ENCODE measurements at places on chromosomes 11 and 22.

DNA sequence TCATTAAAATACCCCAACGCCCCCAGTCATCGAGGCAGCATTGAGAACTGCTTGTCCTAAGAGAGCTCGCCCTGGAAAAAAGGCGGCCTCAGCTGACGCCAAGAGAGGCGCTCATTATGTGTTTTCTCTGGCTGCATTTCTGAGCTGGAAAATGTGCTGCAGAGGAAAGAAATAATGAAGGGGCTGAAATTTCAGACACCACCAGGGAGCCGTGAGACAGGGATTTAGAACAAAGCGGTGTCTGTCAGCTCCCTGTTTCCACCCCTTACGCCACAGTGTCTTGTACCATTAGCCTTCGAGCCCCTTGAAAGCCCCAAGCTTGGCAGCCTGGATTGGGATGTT lies 14.4 kb downstream of the USH1C start:
- DNase-seq: no peak

DNA sequence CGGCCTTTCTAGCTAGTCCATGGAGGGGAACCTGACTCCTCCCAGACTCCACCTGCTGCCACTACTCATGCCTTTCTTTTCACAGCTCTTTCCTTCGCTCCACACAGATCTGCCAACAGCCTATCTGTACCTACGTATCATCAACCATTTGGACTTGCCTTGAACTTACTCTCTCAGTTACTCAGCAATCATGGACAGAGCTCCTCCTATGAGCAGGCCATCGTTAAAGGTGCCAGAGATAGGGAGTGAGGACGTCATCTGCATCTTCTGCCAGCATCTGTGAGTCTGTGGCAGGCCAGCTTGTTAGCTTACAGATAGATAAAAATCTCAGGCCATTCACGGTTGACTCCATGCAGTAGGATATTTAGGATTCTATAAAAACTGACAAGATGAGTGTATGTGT lies 162.9 kb upstream of the ZBED5 start:
- no peak for DNase-seq

- DNase-seq: peak; percentile 27
Measured at GRCh38 chr22:35660291-35661127, 12.3 kb downstream of the APOL6 start.

DNA sequence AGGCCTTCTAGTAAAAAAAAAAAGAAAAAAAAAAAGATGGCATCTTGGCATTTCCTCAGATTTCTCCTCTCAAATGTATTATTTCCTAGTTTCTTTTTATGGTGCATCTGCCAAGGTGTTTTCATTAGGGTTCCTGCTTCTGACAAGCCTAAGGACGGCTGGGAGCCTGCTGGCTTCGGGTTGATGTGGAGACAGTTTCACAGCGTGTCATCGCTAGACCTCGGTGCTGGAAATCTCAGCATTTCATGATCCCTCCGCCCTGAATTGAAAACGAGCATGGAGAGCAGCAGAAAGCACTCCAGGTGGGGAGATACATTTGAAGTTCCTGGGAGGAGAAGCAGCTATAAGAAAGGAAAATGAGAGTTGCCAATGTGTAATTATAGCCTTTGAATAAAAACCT lies 283.9 kb upstream of the CNTN5 start:
- no peak for DNase-seq

GRCh38 chr11:111449696-111450479 lies 62.3 kb downstream of the BTG4 start:
- no peak for DNase-seq

DNA sequence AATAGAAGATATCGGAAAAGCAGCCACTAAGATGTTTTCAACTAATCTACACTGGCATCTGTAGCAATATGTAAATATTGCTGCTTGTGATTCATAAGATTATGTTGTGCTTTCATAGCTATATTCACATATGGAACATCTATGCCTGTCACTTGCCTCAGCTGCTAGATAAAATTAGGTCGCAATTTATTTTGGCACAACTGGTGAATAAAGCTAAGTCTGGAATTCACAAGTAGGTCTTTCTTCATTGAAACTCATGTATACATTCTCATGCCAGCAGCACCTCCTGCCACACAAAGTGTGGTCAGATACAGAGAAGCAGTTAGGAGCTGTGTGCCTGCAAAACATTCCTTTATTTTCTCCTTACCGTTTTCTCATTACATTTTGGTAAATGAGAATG lies 543.3 kb upstream of the CHORDC1 start:
- no peak for DNase-seq

DNA sequence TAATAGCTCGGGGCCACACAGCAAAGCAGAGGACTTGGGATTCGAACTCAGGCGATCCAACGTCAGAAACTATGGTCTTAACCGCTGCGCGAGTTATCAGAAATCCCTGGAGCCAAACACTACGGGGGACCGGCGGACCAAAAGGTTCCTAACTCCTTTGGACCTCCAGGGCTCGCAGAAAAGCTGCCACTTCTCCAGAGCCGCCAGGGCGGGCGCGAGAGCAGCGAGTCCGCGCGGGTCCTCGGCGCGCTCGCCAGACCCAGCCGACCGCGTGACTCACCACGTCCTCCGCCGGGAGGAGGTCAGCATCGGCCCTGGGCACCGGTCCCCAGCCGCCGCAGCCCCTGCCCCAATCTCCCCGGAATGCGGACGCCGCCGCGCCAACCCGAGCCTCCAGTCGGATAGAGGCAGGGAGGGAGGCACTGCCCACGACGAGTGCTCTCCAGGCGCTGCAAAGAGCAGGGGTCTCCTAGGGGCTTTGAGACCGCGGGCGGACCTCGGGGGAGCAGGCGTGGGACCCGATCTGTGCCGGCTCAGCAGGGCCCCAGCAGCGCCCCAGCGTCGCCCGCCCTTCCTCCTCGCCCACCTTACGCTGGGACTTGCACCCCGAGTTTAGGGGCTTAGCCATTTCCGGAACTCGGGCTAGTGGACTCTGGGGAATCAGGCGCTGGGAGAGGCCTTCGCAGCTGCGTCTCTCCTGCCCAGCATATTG lies 6.2 kb upstream of the ALX4 start:
- no peak for DNase-seq

DNA sequence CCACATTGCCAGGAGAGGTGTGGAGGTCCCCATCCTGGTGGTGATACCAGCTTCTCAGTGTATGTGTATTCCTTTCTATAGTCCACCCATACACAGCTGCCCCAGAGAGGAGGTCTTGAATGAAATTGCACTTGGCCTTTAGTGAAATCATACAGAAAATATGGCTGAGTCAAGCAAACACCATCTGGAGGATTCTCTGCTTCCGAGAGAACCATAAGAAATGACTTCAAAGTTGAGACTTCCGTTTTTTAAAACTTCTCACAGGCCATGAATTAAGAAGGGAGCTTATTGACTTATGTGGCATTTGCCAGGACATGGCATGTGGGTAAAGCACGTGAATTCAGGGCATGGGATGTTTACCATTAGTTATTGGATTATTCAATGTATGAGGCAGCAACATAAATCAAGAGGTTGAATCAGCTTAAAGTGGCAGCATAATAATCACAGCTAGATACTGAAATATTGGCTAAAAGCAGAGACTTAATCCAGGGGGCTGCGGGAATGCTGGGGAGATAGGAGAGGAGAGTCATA lies 119.1 kb upstream of the MTNR1B start:
- DNase-seq: no peak

- DNase-seq: no peak
Measured at GRCh38 chr22:30224161-30224857, 22.2 kb downstream of the LIF start.

DNA sequence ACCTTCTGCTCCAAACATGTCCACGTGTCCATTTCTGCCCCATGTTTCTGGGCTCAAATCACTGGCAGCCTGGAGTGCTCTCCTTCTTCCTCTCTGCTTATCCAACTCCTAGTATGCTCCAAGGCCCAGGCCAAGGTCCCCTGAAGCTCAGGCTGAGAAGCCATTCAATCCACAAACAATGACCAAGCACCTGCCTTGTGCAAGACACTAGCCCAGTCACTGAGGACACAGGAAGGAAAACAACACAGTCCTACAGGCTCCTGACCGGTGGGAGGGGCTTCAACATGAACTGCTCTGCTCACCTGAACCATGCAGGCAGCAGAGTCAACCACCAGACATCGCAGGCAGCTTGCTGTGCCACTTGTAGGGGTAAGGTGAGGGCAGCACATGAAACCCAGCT lies 93.6 kb downstream of the RPL27A start:
- no peak for DNase-seq

GRCh38 chr22:27918341-27919221 lies 475 bp downstream of the PITPNB start:
- peak; percentile 14 for DNase-seq

- DNase-seq: no peak
Measured at GRCh38 chr11:38460896-38461295, 1862.9 kb upstream of the RAG2 start.

- no peak for DNase-seq
Measured at GRCh38 chr11:87125257-87125656, 87.5 kb downstream of the TMEM135 start.

GRCh38 chr22:18991821-18992442 lies 55.8 kb upstream of the PRODH start:
- DNase-seq: no peak

- no peak for DNase-seq
Measured at GRCh38 chr11:134488913-134489312, 76.9 kb upstream of the B3GAT1 start.

DNA sequence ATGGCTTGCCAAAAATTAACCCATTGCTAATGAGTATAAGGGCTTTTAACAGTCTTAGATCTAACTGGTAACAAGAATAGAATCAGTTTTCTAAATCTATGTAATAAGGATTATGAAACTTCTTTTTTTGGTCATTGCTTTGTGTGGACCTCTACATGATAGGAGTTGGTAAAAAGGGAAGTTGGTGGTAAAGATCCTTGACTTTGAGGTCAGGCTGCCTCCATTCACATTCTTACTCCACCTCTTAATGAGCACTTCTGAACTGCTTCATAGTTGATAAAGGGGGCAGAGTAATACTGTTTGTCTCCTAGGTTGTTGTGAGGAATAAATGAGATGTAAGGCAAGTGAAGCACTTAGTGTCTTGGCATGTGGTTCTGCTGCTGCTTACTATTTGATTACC lies 10.6 kb downstream of the EIF3M start:
- no peak for DNase-seq

DNA sequence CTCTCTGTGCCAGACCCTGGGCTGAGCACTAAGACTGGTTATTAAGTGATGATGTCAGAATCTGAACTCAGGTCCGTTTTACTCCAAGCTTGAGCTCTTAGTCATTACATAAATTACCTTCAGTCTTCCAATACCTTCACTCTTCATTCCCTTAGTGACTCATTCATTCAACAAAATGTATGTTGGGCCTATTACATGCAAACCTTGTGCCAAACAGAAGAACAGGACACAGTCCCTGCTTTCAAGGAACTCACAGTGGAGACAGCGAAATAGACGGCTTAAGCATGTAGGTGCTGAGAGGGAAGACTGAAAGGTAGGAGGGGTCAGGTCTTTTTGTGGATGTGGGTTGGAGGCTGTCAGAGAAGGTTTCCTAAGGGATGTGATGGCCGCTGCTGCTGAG lies 3.3 kb downstream of the KCTD14 start:
- no peak for DNase-seq

- DNase-seq: no peak
Measured at GRCh38 chr11:57368106-57368844, 12.7 kb downstream of the PRG3 start.
